Motor neuron (in vitro differentiated cells): ENCODE measurements at places on chromosomes 6 and 20.
A peak's percentile ranks its signal among the peaks of the same experiment; 100 is the strongest.

- ATAC-seq: no peak
These were observed 249.4 kb downstream of the DLL1 start for GRCh38 chr6:170041526-170041925.

- peak; percentile 2 for ATAC-seq
These were observed 34.3 kb downstream of the SNX5 start for GRCh38 chr20:17934141-17934862.

DNA sequence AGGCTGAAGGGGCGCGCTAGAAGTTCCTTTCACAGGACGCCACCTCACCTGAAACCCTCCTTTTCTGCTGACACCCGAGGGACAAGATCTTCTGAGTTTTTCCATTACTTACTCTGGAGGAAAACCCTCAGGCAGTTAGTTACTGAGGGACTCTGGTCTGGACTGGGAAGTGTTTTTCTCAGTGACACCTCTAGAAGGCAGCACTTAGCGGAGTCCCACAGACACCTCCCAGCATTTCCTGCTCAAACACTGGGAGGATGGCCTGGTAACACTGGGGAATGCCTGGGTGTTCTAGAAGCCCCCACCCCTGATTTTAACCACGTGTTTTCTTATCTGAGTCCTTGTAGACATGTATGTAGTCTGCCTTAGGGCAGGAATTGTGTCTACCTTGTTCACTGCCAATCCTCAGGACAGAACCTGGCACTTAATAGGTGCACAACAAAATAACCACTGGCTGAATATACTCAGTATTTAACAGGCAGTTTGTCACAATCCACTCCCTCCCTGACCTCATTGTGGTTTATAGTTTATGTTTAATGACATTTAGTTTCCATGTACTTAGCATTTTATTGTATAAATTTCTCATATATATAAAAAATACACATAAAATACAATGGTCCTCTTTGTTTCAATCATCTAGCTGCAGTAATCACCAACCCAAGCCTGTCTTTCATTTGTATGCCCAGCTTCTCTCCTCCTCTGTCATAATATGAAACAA is 4.8 kb downstream of the GSTA3 start:
- peak; percentile 58 for ATAC-seq

- ATAC-seq: no peak
These were observed 123.2 kb upstream of the TMEM170B start for GRCh38 chr6:11414176-11414963.

DNA sequence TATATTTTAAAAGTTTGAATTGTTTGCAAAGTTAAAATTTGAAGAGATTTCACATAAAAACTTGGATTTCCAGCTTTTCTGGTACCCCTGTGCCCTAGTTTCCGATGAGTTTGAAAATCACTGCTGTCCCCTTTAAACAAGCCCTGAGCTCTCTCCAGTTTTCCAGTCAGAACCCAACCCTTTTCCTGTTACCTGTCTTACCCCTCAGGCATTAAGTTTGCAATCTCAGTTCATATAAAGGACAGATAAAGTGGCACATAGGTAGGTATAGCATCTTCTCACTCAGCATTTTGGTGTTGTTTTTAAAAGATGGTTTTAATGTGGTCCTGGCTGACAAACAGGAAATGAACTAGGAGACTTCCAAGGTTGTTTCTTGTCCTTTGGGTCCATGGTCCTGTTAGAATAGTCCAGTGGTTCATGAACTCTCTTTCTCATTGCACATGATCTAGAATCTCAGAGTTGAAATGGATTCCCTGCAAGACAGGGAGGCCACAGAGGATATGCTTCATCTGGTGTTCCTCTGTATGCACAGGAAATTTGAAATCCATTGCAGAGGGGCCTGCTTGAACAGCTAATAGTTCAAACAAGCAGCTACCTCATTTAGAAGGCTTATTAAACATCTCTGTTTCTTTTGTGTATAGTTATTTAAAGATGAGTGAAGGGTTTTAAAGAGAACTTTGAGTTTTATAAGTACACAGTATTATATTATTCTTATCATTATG is 82.7 kb downstream of the JAG1 start:
- ATAC-seq: peak; percentile 75

- ATAC-seq: peak; percentile 87
These were observed 95.5 kb downstream of the PRND start for GRCh38 chr20:4817230-4817671.

GRCh38 chr6:166627875-166628801 is 1.1 kb upstream of the RPS6KA2 start:
- peak; percentile 31 for ATAC-seq

DNA sequence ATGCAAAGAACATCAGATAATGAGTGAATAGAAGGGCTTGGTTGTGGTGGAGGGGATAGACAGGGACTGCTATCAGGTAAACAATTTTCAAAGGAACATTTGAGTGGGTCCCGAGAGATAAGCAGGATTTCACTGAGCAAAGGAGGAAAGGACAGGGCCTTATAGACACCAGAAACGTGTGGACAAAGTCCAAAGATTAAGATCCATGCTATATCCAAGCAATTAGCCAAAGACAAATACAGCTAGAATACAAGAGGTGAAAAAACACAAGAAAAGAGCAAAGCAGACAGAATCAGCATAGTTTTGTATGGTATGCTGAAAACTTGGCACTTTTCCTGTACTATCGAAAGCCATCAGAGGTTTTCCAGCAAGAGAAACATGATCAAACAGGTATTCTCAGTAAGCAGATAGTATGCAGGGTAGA is 59.8 kb downstream of the CDK19 start:
- no peak for ATAC-seq

DNA sequence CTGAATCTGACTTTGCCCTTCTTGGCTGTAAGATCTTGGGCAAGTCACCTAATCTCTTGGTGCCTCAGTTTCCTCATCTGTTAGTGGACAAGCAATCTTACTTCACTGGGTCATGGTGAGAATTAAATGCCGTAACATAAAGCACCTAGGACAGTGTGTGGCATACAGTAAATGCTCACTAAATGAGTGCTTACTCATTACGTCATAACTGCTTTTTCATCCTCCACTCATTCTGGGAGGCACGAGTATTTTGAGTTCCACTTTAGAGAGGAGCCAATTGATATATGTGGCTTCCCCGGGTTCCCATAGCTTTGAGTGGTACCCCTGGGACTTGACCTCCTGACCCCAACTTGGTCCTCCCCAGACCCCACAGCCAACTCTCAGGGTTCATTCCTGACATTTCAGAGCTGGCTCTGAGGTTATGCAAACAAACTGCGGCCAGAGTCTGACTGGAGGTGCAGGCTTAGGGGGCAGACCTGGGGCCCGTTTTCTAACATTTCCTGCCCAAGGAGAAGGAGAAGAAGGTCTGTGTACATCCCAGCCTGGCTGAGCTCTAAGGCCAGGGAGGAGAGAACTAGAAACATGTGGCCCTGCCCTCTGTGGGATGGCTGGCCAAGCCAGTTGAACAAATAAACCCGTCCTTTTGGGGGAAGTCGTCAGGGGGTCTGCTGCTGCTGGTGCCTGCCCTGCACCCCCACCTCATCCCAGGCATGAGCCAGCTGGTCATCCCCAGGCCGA is 5.8 kb downstream of the ANGPT4 start:
- no peak for ATAC-seq

DNA sequence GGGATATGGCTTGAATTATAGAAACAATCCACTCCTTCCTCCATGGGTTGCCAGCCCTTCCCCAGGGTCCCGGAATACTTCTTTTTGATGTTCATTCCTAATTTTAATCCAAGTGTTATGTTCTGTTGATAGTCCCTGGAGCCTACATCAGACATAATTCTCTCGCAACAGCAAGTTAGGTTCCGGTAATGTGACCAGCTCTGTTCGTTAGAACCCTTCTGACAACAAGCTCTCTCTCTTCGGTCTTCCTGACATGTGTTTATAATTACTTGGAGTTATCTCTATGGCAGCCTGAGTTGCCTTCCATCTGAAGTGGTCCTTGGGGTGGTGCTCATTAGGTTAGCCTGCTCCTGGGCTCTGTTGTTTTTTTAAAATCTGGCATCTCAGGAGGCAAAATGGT is 506.9 kb upstream of the JARID2 start:
- no peak for ATAC-seq

GRCh38 chr6:72699159-72699558 is 77.3 kb downstream of the KCNQ5 start:
- no peak for ATAC-seq

GRCh38 chr6:113642001-113642713 is 215.0 kb upstream of the MARCKS start:
- ATAC-seq: no peak

DNA sequence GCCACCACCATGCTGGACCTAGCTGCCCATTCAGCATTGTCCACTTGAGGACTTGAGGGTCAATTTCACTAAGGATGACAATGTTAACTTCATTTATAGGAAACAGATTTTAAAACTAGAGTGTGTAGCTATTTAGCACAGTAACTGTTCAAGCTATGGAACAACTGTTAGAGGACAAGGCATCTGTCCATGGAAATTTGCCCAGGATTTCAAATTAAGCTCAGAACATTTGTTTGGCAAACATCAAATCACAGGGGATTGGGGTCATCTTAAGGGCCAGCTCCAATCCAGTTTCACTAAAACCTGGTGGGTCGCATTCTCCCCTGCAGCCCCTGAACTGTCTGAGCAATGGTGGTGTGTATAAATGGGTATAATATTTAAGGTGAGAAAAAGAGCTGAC is 35.1 kb downstream of the PM20D2 start:
- ATAC-seq: no peak

GRCh38 chr6:22124756-22125155 is 172.1 kb downstream of the PRL start:
- no peak for ATAC-seq

GRCh38 chr6:149474108-149474935 is 10.5 kb downstream of the ZC3H12D start:
- no peak for ATAC-seq

DNA sequence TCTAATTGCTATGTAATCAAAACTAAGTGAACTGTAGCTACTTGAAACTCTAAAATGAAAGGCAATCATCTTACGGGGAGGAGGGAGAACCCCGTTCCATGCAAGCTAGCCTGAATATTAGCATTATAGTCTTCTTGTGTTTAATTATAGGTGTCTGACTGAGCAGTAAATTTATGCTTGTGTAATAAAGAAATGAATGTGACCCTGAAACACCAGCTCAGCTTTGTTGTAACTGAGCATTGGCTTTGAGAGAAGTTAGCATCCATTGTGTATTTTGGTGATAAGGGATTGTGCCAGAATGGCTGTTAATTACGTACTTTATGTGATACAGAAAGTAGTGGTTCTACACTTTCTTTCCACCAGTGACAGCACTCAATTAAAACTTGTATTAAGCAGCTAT is 86.9 kb downstream of the QKI start:
- no peak for ATAC-seq

DNA sequence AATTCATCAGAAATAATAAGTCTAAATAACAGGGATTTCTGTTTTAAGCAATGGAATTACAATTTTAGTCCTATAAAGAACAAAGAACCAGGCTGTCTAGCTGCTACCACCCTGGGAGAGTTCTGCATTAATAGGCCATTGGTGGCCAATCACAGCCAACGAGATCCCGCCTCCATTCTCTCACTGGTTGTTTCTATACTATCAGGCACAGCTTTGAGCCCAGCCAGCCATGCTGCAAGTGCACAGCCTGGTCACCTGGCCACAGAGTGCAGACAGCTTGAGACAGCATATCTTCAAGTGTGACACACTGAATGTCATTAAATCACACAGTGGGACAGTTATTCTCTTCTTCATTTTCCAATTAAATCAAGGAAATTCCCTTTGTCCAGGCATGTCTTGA is 16.1 kb upstream of the RAB22A start:
- ATAC-seq: peak; percentile 100

DNA sequence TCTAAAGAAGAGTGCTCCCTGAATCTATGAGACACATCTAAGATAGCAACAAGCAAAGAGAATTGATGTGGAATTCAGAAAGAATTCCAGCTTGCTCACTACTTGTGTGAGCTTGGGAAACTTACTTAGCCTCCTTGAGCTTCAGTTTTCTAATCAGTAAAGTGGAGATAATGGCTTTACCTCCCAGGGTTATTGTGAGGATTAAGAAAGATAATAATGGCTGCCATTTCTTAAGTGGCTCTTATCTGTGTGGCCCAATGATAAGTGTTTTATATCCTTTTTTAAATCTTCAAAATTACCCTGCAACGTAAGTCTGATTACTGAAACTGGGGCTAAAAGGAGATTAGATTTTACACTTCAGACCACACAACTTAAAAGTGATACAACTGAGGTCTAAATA is 418.5 kb downstream of the LMBRD1 start:
- no peak for ATAC-seq

DNA sequence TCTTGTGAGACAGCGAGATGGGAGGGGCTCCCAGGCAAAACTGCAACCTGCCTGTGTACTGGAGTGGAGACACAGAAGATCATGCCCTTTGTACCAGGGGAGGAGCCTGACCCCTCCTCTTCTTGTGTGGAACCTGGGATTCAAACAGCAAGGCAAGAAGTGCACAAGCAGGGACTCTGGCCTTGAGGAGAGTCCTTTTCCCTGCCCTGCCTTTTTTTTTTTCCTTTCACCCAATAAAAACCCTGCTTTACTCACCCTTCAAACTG is 251.8 kb upstream of the OPRM1 start:
- no peak for ATAC-seq

DNA sequence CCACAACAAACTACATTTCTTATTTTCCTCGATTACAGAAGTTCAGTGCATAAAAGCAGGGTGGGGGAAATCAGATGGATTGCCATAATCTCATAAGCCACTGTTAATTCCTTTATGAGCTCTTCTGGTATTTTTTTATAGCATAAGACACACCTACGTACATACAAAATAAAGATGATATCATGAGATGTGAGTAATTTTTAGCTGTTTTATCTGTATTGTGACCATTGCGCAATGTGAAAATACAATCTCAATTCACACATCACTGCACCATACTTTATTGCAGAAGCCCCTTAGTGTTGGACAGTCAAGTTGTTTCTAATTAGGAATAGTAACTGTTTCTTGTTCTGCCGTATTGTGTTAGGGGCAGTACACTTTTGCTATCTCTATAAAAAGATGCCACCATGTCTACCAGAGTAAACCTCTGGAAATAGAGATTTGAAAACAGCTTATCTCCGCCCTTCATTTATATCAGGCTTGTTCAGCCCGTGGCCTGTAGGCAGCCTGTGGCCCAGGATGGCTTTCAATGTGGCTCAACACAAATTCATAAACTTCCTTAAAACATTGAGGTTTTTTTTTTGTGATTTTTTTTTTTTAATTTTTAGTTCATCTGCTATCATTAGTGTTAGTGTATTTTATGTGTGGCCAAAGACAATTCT is 90.4 kb downstream of the FARS2 start:
- ATAC-seq: no peak

DNA sequence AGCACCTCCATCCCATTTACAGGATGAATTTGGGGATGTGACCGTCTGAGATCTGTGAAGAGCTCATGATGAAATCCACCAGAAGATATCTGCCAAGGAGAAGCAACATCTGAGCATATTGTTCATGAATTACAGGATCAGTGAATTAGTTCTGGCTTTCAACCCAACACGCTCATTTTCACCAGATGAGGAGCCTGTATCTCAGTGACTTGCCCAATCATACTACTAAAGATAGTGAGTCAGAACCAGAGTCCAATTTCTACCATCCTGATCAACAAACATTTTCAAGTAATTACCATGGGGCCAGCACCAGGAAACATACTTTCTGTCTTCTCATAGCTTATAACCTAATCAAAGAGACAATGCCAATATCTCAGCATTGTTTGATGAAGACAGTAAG is 116.6 kb downstream of the ZDHHC14 start:
- no peak for ATAC-seq

GRCh38 chr20:38203981-38204357 is 38.9 kb upstream of the TGM2 start:
- ATAC-seq: no peak

- no peak for ATAC-seq
These were observed 18.1 kb upstream of the SIRPA start for GRCh38 chr20:1876975-1877608.

- ATAC-seq: no peak
These were observed 28.6 kb upstream of the SAMD5 start for GRCh38 chr6:147479857-147480256.
